NCI-H2227 treated with DMSO at 0.1 percent for 48 hours (cell line): ENCODE measurements at places on chromosomes 16 and 17.

DNA sequence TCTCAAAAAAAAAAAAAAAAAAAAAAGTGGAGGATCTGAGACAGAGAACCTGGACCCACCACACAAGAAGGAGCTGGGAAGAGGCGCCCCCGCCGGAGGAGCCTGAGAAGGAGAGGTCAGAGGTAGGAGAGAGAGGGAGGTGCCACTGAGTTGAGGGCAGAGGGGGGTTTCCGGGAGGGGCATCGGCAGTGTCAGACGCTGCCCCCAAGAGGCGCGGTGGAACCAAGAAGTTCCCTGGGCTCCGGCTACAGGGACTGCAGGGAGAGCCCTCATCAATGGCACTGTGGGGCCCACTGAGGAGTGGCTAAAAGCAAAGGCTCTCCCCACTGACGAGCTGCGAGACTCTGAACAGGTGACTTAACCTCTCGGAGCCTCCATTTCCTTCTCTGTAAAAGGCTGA is 4.2 kb downstream of the CCDC42 start:
- DNase-seq, result no peak

GRCh38 chr17:19414396-19415280 is 3.6 kb downstream of the RNF112 start:
- DNase-seq, result no peak

DNA sequence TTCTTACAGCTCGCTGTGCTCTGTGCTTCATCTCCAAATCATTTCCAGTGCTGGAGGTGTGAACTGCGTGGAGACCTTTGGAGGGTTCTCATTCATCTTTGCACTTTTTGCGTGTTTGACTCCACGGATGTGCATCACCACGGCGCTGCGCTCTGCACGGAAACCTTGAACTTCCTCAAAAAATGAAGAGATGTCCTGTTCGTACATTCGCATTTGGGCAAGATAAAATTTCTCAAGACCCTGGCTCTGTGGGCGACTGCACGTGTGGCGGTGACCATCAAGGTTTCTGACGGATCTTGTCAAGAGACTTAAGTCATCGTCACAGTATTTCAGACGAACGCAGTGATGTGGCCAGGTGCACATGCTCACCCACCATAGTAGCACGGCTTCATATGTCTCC is 10.3 kb upstream of the PVALEF start:
- no peak for DNase-seq

DNA sequence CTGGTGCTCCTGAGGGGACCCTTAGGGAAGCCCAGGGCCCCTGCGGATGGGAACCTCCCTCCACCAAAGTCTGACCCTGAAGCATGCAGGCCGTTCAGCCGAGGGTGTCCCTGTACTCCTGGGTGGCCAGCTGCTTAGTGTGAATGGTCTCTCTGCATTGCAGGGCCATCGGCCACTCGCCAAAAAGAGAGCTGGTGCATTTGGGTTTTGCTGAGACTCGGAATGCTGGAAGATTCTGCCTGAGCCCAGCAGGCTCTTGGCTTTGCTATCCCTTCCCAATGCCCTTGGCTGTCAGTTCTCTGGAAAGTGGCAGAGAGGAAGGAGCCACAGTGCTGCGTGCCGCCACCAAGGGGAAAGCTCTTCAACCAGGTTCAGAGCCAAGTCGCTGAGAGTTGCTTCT is 2.8 kb downstream of the MEOX1 start:
- no peak for DNase-seq

DNA sequence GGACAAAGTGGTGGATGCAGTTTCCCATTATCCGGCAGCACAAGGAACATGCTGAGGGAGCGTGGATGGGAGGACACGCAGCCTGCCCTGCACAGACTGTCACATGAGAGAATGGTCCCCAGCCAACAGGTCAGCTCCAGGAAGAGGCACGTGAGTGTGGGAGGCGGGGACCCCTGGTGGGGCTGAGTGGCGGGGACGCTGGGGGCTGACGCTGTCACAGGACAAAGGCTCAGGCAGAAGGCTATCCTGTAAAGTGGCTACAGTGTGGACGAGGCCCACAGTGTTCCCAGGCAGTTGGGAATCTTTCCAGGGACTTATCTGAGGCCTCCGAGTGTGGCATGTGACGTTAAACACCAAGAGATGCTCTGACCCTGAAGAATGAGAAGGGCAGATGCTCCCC is 30.4 kb downstream of the MBTPS1 start:
- no peak for DNase-seq

GRCh38 chr17:2684549-2684948 is 27.0 kb downstream of the CLUH start:
- no peak for DNase-seq

GRCh38 chr17:69098625-69099024 is 37.9 kb upstream of the ABCA9 start:
- no peak for DNase-seq

- no peak for DNase-seq
Observed at GRCh38 chr16:23163921-23164320, 14.7 kb upstream of the USP31 start.

DNA sequence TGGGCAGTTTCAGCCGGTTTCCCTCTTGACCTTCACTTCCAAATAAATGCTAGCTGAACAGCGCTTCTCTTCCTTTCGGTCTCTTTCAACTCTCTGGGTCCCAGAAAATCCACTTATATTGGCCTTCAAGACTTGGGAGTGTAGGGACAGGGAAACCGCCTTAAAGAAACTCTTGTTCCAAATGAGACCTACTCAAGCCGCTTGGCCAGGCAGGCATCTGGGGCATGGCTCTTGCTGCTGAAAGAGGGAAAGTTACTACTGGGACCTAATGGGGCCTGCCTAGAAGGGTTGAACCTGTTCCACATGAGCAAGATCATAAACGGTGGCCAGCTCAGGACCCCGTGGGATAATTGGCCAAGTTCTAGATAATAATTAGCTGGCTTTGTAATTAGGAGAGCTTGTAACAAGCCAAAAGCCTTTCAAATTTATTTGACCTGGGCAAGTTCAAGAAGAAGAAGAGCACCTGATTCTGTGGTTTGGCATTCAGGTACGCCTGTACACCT is 13.2 kb downstream of the CDH1 start:
- no peak for DNase-seq

- no peak for DNase-seq
Observed at GRCh38 chr16:55773859-55774549, 58.9 kb downstream of the CES1 start.

GRCh38 chr16:54519161-54519695 is 232.6 kb upstream of the IRX3 start:
- no peak for DNase-seq

GRCh38 chr16:79601092-79601930 is 774 bp upstream of the MAF start:
- DNase-seq, result no peak

DNA sequence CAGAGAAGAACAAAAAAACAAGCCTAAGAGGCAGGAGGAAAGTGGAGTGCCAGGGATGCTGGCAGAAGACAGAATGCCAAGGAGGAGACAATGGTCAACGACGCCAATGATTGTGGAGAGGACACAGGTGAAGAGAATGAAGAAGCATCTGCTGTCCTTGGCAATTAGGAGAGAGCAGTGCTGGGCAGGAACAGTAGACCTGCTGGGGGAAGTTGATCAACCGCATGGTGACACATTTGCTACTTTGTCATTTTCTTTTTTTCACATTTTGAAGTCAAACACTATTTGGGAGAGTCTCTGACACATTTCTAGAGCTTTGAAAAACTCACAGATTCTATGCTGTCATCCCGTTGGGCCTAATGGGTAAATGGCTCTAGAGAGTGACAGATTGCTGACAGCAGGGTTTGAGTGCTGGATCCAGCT is 1.1 kb upstream of the PIK3R6 start:
- no peak for DNase-seq

GRCh38 chr16:85955566-85955965 is 56.6 kb downstream of the IRF8 start:
- no peak for DNase-seq

- DNase-seq, result no peak
Observed at GRCh38 chr17:80189611-80190010, 19.8 kb downstream of the CARD14 start.

DNA sequence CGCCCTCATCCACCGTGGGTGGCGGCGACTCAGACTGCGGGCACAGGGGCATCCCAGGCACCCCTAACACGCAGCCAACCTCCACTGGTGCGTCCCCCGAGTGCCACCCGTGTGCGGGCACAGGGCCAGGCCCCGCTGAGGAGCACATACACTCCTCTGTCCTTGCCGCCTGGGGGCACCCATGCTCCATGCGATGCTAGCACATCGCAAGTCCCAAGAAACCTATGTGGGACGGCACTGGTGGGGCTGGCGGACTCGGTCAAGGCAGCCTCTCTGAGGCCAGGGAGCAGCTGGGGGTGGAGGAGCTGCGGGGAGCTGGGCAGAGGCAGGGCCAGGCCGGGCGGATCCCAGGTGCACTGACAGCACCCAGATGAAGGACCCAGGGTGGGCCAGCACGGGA is 4.0 kb downstream of the ZNF598 start:
- no peak for DNase-seq

GRCh38 chr16:2229091-2229490 is 5.7 kb downstream of the E4F1 start:
- no peak for DNase-seq

DNA sequence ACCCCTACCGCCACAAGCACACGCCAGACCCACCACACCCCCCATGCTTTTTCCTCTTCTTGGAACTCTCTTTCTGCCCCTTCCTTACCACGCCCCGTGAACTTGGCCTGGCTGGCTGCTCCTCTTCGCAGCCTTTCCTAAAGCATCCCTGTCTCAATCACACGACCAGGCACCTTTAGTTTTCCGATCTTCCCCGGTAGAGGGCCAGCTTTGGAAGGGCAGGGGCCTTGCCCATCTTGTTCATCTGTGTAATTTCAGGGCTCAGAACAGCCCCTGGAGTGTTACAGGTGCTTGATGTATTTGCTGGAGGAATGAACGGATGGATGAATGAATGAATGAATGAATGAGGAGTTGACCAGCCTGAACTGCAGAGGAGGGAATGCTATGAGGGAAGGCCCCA is 3.7 kb downstream of the SPPL2C start:
- DNase-seq, result no peak

DNA sequence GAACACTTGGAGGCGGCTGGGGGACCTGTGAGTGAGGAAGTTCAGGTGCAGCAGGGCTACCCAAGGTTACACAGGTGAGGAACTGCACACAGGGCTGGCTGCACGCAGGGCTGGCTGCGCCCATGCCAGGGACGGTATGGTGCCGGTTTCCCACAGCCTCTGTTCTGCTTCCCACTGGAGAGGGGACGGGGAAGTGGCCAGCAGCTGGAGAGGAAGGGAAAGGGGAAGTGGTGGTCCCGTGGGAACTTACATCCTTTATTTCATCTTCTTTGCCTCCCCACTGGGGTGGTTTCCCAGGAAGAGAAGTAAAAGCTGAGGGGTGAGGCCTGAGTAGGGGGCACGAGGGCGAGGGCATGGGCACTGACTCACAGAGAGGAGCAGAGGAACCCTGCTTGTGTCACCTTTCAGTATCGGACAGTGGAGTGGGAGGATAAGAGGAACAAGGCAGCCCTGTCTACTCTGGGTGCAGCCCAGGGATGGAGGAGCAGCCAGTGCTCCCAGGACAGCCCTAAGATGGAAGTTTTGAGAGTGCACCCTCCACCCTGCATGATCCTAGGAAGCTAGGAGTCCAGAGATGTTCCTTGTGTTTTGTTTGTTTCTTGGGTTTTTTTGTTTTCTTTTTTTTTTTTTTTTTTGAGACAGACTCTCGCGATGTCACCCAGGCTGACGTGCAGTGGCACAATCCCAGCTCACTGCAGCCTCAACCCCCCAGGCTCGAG is 25.5 kb upstream of the CDH1 start:
- no peak for DNase-seq

DNA sequence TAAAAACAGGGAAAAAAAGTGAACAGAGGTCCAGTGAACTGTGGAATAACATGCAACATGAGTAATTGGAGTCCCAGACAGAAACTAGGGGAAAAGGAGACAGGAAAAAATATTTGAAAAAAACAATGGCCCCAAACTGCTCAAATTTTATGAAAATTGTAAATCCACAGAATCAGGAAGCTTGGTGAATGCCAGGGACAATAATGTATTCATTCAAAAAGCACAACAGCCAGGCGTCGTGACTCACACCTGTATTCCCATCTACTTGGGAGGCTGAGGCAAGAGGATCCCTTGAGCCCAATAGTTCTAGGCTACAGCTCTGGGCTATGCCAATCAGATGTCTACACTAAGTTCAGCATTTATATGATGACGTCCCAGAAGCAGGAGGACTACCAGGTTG is 23.7 kb downstream of the NCOR1 start:
- DNase-seq, result no peak

DNA sequence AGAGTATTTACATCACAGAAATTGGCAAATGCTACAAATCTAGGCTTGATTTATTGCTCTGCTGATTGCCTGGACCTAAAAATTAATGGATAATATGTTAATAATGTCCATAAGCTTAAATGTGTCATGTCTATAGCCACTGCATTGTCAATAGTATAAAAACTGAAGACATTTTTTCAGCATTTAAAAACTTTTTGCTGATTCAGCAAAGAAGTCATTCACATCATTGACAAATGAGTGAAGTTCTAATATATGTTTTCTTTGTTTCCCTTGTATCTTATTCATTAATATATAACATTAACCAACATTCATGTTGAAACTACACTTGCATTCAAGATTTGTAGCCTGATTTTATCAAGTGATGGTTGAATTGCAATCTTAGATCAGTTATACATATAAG is 214.7 kb upstream of the XYLT1 start:
- no peak for DNase-seq

DNA sequence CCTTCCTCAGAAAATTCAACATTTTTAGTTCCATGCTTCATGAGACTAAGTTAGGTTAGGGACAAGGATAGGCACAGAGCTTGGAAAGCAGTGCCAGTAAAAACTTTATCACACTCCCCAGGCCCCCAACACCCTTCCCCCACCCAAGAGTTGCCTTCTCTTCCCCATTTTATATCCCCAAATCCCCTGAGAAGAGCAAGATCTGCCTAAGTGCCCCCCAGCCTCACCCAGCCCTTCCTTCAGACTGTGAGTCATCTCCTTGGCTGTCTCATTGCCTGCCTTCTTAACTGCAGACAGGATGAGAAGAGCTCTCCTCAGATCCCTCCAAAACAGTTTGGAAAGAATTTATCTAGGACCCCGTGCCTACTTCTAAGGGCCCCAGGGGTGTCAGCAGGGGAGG is 55.8 kb downstream of the NEUROD2 start:
- DNase-seq, result no peak

DNA sequence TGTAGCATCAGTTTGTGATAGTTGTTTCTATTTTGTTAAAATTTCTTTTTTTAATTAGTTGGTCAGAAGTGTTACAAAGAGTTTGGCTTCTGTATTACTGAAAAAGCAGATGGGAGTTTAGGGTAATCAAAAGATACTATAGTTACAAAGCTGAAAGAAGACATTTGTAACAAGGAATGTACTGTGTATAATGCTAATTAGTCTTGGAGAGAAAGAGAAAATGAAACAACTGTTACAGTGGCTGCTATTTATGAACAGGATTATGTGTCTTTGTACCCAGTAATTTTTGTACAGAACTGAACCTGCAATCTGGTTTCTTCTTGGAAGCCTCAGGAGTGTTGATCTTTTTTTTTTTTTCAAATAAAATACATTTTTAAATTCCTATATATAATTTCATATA is 14.3 kb downstream of the GDPD1 start:
- DNase-seq, result no peak

DNA sequence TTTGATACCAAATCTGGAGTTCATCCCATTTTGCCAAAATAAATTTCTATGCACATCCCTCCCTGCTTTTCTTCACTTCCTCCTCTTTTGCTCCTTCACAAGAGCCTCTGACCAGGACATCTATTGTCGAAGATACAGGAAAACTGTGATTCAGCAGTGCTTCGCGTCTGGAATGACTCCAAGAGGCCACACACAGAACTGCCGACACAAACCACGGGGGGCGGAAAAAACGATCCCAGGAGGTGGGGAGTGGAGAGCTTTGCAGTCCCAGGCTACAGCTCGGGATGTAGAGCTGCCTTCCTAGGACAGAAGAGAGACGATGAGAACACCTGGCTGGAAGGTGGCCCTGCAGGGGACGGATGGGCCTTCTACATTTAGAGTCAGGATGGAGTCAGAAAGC is 102.8 kb downstream of the XYLT1 start:
- peak; percentile 18 for DNase-seq
